Large intestine (tissue), 12 donors: ENCODE measurements at places on chromosomes 5 and 9.

DNA sequence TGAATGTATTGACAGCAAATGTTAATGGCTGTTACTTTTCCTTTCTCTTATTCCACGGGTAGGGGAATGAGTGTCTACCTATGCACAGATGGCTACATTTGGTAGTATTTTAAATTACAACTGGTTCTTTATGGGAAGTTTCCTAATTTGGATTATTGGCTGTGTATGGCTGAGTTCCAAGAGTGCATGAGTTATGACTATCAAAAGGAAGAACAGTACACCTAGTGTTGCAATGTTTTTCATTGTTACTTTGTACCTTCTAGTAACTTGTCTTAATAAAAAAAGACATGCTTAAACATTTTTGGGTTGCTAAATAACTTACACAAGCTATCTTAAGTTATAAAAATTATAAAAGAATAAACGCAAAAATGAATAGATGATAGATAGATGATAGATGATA lies 35.8 kb upstream of the MAMDC2 start:
- no peak for DNase-seq

DNA sequence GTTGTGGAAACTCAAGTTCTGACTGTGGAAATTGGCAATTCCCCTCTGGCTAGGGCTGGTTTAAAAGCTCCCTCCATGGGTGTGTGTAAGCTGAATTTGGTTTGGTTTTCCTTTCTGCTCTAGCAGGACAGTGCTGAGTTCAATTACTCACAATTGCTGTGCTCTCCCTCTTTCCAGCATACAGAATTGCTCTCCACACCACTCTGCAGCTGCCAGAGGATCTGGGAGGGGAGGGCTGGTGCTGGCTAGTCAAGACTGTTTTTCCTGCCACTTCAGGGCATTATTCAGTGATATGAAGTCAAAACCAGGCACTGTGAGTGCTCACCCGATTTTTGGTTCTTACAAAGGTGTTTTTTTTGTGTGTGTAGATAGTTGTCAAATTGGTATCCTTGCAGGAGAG lies 336.9 kb upstream of the SLC24A2 start:
- no peak for DNase-seq

- DNase-seq, result no peak
Measured at GRCh38 chr5:107118184-107119019, 552.3 kb downstream of the EFNA5 start.

- no peak for DNase-seq
Measured at GRCh38 chr9:112331674-112331952, 1.8 kb downstream of the PTBP3 start.

GRCh38 chr5:81922854-81923279 lies 49.0 kb upstream of the ATG10 start:
- DNase-seq, result no peak

- no peak for DNase-seq
Measured at GRCh38 chr9:120982836-120983235, 56.2 kb upstream of the TRAF1 start.

DNA sequence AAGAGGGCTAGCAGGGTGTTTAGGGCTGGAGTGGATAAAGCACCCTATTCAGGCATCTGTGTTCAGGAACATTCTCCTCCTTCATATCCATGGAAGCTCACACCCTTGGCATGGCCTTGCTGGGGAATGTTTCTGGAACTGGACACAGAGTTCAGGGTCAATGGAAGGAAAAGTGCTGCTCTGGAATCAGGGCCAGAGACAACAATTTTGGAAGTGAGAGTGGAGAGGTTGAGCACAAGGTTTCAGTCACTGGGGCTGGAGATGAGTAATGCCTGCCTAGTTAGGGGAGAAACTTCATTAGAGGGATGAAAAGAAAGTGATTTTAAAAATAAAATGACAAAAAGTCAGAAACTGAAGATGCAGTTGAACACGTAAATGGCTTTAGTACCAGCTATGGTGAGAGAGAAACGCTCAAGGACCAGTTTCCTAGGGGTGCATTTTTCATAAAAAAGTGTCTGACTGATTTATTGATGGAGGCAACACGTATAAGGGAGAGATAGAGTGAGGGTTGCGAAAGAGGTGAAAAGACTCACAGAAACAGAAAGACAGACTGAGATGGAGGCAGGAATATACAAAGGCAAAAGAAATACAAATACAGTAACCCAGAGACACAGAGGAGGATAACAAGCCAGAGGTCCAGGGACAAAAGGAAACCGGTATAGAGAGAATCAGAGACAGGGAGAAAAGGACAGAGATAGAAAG lies 8.0 kb upstream of the TNFSF15 start:
- no peak for DNase-seq

DNA sequence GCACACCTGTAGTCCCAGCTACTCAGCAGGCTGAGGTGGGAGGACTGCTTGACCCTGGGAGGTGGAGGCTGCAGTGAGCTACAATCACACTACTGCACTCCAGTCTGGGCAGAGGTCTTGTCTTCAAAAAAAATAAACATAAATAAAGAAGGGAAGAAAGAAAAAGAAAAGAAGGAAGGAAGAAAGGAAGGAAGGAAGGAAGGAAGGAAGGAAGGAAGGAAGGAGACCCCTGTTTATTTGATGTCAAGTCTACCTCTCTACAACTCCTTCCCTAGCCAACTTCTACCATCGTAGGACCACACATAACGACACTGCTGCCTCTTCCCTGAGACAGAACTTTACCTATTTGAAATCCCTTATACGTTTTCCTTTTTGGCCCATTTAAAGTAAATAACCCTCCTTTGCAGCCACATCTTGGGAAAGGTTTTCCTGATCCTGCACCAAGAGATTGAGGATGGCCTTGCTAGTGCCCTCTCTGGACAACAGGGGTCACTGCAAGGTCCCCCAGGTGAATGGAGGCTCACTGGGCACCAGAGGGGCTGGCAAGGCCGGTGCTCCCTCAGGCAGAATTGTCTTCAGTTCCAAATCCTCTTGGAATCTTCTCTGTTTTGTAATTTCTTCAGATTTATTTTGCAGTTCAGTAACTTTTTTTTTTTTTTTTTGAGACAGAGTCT lies 10.5 kb downstream of the RPS14 start:
- no peak for DNase-seq

- DNase-seq, result peak; percentile 89
Measured at GRCh38 chr5:149605998-149606724, 24.9 kb downstream of the ARHGEF37 start.

GRCh38 chr9:89988458-89988857 lies 383.6 kb downstream of the GADD45G start:
- DNase-seq, result no peak

- peak; percentile 57 for DNase-seq
Measured at GRCh38 chr5:134289509-134290113, 63.7 kb upstream of the PPP2CA start.

DNA sequence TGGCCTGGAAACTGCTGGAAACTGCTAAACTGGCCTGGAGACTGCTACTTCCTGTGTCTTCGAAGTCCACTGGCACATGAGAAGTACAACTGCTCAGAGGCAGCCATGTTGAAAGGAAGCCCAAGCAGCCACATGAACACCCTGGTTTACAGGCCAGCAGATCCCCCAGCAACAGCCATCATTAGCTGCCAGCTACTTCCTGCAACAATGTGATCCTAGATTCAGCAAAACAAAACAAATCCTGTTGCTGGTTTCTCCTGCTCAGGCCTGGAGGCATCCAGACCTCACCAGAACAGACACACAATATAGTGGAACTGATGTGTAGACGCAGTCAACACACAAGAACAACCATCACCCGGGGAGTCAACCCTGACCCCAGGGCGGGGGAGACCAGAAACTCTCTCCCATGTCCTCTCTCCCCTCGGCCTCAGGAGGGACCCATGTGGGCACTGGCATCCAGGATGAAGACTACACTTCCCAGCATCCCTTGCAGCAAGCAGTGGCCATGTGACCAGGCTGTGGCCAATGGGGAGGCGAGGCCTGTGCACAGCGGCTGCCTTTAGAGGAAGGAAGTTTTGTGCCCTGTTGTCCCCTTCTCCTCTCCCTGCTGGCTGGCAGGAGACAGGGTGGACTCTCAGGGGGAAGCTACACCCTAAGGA lies 9.2 kb upstream of the LCN15 start:
- no peak for DNase-seq

DNA sequence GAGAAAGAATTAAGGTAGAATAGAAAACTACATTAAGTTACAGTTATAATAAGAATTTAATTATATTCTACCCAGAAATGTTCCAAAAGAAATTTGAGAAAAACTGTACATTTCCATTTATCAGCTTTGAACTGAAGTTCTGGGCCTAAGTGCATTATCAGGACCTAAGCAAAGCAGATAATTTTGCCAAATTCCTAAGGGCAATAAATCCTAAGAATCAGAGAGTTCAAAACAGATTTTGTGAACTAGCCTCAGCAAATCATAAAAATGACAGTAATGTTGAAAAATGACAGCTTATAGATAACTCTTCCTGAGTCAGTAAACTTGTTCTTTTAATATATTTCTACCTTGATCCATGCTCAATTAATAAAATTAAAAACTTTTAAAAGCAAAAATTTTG lies 662.1 kb upstream of the CDH9 start:
- no peak for DNase-seq

GRCh38 chr9:38141746-38142591 lies 72.9 kb upstream of the SHB start:
- no peak for DNase-seq

- no peak for DNase-seq
Measured at GRCh38 chr5:107306594-107306993, 364.1 kb downstream of the EFNA5 start.

- no peak for DNase-seq
Measured at GRCh38 chr5:153818626-153819025, 220.1 kb downstream of the FAM114A2 start.

DNA sequence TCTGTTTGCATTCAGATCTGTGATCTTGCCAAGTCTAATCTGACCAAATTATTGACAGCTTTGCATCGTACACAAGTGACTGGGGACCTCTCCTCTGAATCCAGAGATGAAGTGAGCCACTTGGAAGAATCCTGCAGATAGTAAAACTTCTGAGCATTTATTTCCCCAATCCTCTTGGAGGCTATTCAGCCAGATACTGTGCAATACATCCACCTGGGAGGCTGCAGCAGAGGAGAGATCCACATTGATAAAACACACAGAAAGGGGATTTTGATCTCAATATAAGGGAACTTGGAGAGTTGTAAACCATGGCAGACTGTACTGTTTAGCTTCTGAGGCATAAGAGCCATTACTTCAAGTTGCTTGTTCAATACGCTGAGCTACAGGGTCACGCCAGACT lies 654.6 kb downstream of the MTRR start:
- DNase-seq, result no peak

- DNase-seq, result no peak
Measured at GRCh38 chr9:114137831-114138230, 17.5 kb upstream of the COL27A1 start.

DNA sequence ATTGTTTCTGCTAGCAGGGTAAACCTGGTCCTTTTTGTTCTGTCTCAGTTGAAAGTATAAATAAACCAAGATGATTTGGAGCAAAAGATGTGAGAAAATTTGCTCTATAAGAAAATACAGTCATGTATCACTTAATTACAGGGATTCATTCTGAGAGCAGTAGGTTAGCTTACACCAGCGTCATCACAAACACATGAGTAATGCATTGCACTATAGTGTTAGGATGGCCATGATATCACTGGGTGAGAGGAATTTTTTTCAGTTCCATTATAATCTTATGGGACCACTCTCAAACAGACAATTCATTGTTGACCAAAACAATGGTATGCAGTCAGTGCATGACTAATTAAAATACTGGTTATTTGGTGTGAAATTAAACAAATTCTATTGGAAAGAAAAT lies 430.9 kb downstream of the CHSY3 start:
- no peak for DNase-seq

GRCh38 chr9:68704814-68705530 lies at the start of gene PIP5K1B:
PIP5K1B (plus strand) TSS chr9:68705240; CDS start chr9:68822615, 117,375 bp downstream.
- peak; percentile 87 for DNase-seq

DNA sequence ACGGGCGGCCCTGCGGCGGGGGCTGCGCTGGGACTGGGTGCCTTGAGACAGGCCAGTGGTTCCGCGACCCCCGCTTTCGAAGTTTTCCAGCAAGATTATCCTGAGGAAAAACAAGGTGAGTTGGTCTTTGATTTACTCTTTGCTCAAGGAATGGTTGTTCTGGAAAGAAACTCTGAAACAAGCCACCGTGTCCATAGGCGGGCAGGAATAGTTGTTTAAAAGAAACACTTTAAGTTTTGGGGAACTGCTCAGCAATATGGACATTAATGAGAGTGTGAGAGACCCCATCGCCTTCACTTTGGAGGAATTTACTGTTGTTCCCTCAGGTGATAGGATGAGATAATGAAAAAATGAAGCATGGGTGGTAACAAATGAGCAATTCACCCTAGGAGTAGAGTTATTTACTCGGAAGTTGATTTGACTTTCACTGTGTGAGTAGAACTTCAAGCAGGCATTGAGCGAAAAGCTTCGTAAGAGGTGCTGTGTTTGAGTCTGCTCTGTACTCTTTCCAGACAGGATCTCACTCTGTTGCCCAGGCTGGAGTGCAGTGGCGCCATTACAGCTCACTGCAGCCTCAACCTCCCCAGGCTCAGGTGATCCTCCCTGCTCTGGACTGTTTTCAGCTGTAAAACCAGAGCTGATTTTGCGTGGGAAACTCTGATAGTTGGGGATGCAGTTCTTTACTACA lies 1.1 kb downstream of the DMRTA1 start:
- DNase-seq, result no peak

GRCh38 chr5:143748516-143748915 lies 63.4 kb upstream of the HMHB1 start:
- no peak for DNase-seq
